ENCODE measurements at places on chromosomes 7 and 10. TPM values are rescaled to one million over a fixed set of nuclear protein-coding genes. Genes with fewer than 3 reads are reported as not detected.

GRCh38 chr7:155763691-155764437, 48.4 kb downstream of the SHH start:
- H3K4me3 ChIP-seq, result no peak overlapping the region
- DNase-seq, result no peak
- no peaks in the 10 kb centered on the region for H3K27me3 ChIP-seq
- H3K27ac ChIP-seq, result no peak overlapping the region
- no peaks in the 10 kb centered on the region for H3K4me1 ChIP-seq
- H3K36me3 ChIP-seq, result peaks cover 3% of the 10 kb centered on the region

GRCh38 chr10:14380746-14381145, 50.0 kb upstream of the FRMD4A start:
- H3K27me3 ChIP-seq, result no peaks in the 10 kb centered on the region
- H3K4me3 ChIP-seq, result no peak overlapping the region
- DNase-seq, result no peak
- no peaks in the 10 kb centered on the region for H3K4me1 ChIP-seq
- no peaks in the 10 kb centered on the region for H3K36me3 ChIP-seq
- H3K27ac ChIP-seq, result no peak overlapping the region

- H3K27me3 ChIP-seq, result no peaks in the 10 kb centered on the region
- no peak overlapping the region for H3K27ac ChIP-seq
- H3K4me1 ChIP-seq, result no peaks in the 10 kb centered on the region
Measured at GRCh38 chr10:31352436-31353226, 33.6 kb downstream of the ZEB1 start.

- peaks cover 4% of the 10 kb centered on the region for H3K4me1 ChIP-seq
- peaks cover 74% of the 10 kb centered on the region for H3K27me3 ChIP-seq
- H3K27ac ChIP-seq, result no peak overlapping the region
- no peaks in the 10 kb centered on the region for H3K36me3 ChIP-seq
Measured at GRCh38 chr7:157017603-157018327, 7.3 kb upstream of the MNX1 start.

DNA sequence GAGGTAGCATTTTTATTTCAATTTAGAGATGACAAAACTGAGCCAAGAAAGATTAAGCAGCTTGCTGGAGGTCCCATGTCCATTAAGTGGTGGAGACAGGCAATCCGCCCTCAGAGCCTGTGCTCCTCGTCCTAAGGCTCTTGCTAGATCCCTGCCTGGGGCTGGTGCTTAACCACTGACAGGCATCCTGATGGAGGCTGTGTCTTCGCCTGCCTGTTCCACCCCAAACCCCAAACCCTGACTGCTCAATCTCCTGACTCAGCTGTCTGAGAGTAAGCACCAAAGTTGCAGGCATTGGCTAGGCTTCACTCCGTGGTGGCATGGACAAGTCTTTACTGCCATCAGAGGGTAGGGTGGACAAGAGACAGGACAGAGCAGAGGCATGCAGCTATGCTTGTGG, 209.4 kb downstream of the POU6F2 start:
- DNase-seq, result no peak
- no peak overlapping the region for H3K27ac ChIP-seq
- H3K4me1 ChIP-seq, result no peaks in the 10 kb centered on the region
- no peak overlapping the region for H3K4me3 ChIP-seq

DNA sequence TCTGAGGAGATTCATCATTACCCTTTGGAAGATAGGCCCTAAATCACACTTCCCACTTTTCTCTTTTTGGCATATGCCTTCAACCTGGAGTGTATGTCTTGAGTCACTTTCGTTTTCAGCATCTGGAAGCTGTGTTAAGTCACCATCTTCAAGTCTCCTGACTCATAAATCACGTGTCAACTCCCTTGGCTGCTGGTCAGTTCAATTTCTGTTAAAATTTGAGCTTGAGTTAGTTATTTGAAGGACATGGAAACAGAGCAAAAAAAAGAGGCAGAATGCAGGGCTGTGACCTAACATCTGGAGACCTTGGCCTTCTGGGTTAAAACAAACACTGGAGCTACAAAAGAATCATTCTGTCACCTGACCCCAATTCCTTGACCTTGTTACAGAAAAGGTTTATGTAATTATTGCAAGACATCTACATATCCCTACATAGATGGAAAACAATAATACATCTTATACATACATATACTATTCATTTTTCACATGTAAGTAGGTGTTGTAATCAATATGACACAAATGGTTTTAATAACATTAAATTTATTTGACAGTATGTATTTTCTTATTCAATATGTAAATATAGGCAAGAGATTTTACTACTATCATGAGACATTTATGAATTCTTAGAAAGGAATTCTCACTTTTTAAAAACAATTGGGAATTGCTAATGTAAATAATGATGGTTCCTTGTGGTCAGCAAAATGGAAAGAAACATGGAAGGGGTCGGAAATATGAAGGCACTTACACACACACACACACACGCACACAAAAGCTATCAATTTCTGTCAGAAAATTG, 169.7 kb upstream of the PHYHIPL start:
- H3K27ac ChIP-seq, result peak overlapping the region; percentile 63
- no peaks in the 10 kb centered on the region for H3K36me3 ChIP-seq
- H3K4me3 ChIP-seq, result peak overlapping the region; percentile 30
- DNase-seq, result no peak
- no peaks in the 10 kb centered on the region for H3K27me3 ChIP-seq
- peaks cover 12% of the 10 kb centered on the region for H3K4me1 ChIP-seq

GRCh38 chr7:23055582-23056178, 41.8 kb upstream of the HYCC1 start:
- H3K36me3 ChIP-seq, result no peaks in the 10 kb centered on the region
- no peak overlapping the region for H3K27ac ChIP-seq
- no peaks in the 10 kb centered on the region for H3K4me1 ChIP-seq
- no peaks in the 10 kb centered on the region for H3K27me3 ChIP-seq

DNA sequence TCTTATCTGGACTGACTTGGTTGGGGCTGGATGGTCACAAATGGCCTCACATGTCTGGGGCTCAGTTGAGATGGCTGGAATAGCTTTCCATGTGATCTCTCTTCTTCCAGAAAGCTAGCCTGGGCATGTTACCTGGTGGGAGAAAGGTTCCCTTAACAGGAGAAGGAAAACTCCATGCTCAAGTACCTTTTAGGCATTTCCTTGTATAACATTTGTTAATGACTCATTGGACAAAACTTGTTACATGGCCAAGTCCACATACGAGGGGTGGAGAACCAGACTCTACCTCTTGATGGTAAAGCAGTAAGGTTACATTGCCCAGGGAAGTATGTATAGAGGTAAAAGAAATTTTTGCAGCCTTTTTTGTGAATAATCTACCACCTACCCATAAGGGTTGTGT, 826.4 kb downstream of the LRMDA start:
- H3K27ac ChIP-seq, result no peak overlapping the region
- H3K4me1 ChIP-seq, result peaks cover 2% of the 10 kb centered on the region
- no peak overlapping the region for H3K4me3 ChIP-seq

LHFPL3 gene
- total RNA-seq, result not detected

All from kidney (tissue), 22 donors.